ENCODE measurements at places on chromosomes 5 and 9. TPM values are rescaled to one million over a fixed set of nuclear protein-coding genes. Genes with fewer than 3 reads are reported as not detected.
A peak's percentile ranks its signal among the peaks of the same experiment; 100 is the strongest.

Gene UBQLN1
- 124 TPM for total RNA-seq

Gene WDR31
- total RNA-seq: not detected

Gene SETD9
- total RNA-seq: 1.0 TPM

Gene TICAM2
- 2.4 TPM for total RNA-seq

Gene NHP2
- total RNA-seq: 76.0 TPM

GRCh38 chr9:129382281-129383018, 204.4 kb upstream of the IER5L start:
- DNase-seq: no peak

- no peak for DNase-seq
Observed at GRCh38 chr9:35816708-35817107, 1.9 kb upstream of the HINT2 start.

GRCh38 chr9:105901514-105902109, 207.3 kb downstream of the TMEM38B start:
- no peak for DNase-seq

DNA sequence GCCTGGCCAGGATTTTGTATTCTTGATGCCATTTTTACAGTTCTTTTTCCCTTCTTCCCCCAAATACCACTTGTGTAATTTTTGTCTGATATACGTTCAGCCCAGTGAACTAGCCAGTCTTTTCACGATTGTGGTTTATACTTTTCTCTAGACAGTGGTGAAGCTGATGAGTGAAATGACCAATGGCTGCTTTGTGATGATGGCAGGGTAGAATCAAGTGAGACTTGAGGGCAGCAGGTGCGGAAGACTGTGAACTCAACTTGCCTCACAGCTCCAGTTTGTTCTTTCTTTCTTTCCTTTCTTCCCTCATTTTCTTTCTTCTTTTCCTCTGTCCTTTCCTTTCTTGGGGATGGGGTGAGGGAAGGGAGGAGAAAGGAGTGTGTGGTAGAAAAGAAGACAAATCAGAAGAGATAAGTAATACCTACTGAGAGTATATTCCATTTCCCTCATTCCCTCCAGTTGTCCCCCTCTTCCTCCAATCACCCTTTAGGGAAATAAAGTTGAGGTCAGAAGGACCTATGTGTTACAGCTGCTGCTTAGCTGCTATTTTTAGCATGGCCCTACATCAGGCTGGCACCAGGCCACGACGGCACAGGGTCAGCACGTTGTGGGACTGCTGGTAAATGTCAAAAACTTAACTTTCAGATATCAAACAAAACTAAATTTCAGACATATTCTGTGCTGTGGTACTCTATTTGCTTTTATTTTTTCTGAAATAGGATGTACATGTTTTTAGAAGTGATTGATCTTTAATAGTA, 12.3 kb downstream of the ZSWIM6 start:
- DNase-seq: no peak

GRCh38 chr9:87890837-87891236, 8.2 kb downstream of the SPATA31E1 start:
- no peak for DNase-seq

- no peak for DNase-seq
Observed at GRCh38 chr9:116342941-116343340, 189.3 kb downstream of the PAPPA start.

- DNase-seq: no peak
Observed at GRCh38 chr5:170387775-170388639, 1.2 kb downstream of the KCNMB1 start.

DNA sequence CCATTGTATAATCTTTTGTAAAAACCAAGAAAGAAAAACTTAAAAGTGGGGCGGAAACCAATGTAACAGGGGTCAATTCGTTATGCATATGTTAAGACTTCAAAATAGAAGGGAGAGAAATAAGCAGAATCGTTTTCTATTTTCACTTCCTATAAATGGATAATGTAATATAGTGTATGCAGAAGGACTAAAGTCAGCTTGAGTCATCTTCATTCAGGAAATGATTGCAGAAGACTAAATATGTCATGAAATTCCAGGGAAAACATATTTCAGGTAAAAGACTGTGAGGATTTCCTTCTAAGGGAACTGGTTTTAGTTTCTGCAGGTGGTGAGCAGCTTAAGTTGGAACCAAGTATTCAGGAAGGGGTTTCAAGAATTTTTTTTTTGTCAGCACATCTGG, 753.3 kb downstream of the IRX1 start:
- no peak for DNase-seq

DNA sequence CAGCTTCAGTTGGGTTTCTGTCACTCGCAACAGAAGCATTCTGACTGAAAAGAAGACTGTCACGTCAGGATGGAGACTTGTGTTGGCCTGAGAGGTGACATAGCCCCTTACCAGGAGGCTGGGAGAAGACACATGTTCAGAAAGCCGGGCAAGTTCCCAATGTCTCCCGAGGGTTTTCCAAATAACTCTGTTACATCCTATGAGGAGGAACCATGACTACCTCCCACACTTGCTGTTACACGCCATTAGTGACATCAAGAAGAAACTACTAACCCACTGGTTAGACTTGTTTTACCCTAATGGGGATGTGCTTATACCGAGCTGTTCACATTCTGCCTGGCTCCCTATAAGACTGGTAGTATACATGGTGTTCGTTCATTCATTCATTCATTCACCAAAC, 33.3 kb downstream of the SH3PXD2B start:
- no peak for DNase-seq

GRCh38 chr5:174725261-174725990, 1.0 kb downstream of the MSX2 start:
- DNase-seq: no peak

DNA sequence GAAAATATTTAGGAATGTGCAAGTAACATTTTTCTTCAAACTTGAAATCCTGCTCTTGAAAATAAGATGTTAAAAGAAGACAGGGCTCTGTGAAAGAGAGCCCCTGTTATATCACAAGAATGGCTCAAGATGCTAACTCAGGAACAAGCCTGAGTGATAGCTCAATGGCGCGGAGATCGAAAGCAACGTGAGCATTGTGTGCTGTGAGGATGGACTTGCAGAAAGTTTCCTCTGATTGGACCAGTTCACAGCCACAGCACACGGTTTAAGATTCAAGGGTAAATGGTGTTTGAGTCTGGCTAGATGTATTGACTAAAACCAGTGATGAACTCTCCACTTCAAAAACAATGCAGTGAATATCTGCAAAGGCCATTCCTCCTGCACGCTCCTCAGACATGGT, 2387.0 kb downstream of the MAT2B start:
- no peak for DNase-seq

GRCh38 chr5:171050916-171051315, 189.1 kb downstream of the RANBP17 start:
- DNase-seq: no peak

GRCh38 chr5:95900383-95900958, 61.2 kb downstream of the ELL2 start:
- DNase-seq: peak; percentile 47

DNA sequence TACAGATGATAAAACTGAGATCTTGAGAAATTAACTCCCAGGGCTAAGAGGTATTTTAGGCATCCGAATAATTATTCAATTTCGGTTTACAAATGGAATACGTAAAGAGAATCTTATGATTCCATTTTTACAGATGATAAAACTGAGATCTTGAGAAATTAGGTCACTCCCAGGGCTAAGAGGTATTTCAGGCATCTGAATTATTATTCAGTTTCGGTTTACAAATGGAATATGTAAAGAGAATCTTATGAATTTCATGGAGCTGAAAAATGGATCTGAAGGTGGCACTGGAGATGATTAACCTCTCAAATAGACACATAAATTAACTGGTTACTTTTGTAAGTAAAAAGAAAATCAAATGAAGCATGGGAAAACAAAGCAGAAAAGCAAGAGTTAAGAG, 44.2 kb downstream of the FGF1 start:
- DNase-seq: no peak
